ENCODE measurements at places on chromosomes 1 and 21.

DNA sequence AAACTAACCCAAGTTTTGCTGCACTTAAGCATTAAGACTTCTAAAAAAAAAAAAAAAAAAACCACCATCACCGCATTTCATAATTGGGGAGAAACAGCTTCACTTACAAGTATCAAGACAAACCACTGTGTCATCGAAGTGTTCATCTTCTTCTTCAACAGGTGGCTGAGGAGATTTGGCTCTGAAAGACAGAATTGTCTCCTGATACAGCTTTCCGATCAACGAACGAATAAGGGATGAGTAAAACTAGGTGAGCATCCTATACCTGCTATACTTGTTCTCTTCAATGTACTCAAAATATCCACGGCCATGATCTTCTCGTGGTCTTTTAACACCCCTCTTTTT is 2.0 kb downstream of the HNRNPU start:
- peak overlapping the region; percentile 94 for H3K27ac ChIP-seq
- no peak for DNase-seq
- peaks cover 61% of the 10 kb centered on the region for H3K36me3 ChIP-seq
- peak overlapping the region; percentile 96 for H3K4me3 ChIP-seq
- H3K4me1 ChIP-seq, result no peaks in the 10 kb centered on the region

DNA sequence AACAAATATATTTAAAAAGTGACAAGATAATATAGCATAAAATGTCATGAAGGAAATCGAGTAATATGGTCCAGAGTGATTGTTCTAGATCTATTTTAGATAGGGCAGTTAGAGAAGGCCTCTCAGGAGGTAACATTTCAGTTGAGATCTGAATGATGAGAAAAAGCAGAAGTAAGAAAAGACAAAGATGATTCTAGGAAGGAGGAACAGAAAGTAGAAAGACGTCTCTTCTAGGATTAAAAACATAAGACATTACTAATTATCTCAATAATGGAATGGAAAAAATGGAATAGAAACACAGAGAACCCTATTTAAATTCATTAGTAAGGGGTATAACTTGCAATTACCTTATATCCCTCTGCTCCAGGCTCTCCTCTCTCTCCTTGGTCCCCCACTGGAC is 130.0 kb upstream of the ZNHIT6 start:
- no peak overlapping the region for H3K4me3 ChIP-seq
- no peaks in the 10 kb centered on the region for H3K27me3 ChIP-seq
- H3K4me1 ChIP-seq, result no peaks in the 10 kb centered on the region
- no peaks in the 10 kb centered on the region for H3K36me3 ChIP-seq
- no peak overlapping the region for H3K27ac ChIP-seq

GRCh38 chr1:211783266-211783665 is 47.3 kb downstream of the LPGAT1 start:
- no peaks in the 10 kb centered on the region for H3K27me3 ChIP-seq
- no peaks in the 10 kb centered on the region for H3K4me1 ChIP-seq
- H3K36me3 ChIP-seq, result no peaks in the 10 kb centered on the region

GRCh38 chr1:178937695-178938094 is 66.8 kb upstream of the ANGPTL1 start:
- DNase-seq, result no peak
- no peaks in the 10 kb centered on the region for H3K27me3 ChIP-seq
- H3K27ac ChIP-seq, result no peak overlapping the region
- H3K4me1 ChIP-seq, result no peaks in the 10 kb centered on the region
- H3K4me3 ChIP-seq, result no peak overlapping the region

GRCh38 chr1:159881622-159882526 is 18.1 kb downstream of the CFAP45 start:
- no peak overlapping the region for H3K4me3 ChIP-seq
- DNase-seq, result no peak
- no peak overlapping the region for H3K27ac ChIP-seq
- H3K4me1 ChIP-seq, result no peaks in the 10 kb centered on the region
- no peaks in the 10 kb centered on the region for H3K36me3 ChIP-seq

- no peaks in the 10 kb centered on the region for H3K36me3 ChIP-seq
- no peak overlapping the region for H3K27ac ChIP-seq
- no peaks in the 10 kb centered on the region for H3K27me3 ChIP-seq
- no peaks in the 10 kb centered on the region for H3K4me1 ChIP-seq
Observed at GRCh38 chr1:231106347-231106746, 55.5 kb upstream of the TRIM67 start.

- H3K27me3 ChIP-seq, result no peaks in the 10 kb centered on the region
- H3K36me3 ChIP-seq, result peaks cover 21% of the 10 kb centered on the region
Observed at GRCh38 chr1:63804829-63805484, 31.1 kb downstream of the ROR1 start.

DNA sequence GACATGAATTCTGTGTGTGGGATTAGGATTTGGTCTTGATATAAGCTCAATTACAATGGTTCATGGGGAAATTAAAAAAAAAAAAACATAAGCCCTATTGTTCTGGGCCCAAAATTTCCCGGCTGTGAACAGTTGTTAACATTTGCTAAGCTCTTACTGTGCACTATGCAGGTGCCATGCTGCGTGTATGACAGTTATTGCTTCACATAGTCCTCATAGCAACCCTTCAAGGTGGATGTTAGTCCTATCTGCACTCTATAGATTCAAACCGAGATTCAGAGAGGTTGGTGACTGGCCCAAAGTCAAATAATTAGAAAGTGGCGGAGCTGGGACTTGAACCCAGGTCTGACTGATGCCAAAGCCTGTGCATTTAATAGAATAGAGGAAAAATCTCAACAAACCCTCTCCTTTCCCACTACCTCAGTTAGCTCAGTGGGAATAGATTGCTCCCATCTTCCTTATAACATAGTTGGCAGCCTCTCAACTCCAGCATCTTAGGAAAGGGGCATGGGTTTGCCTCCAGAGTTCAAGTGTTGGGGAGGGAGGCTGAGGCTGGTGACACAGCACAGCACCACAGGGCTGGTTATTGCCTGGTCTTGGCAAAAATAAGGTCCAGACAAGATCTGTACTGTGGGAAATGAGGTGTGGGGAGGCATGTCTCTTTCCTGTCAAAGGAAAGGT is 55.0 kb upstream of the GCLM start:
- DNase-seq, result no peak
- H3K4me1 ChIP-seq, result no peaks in the 10 kb centered on the region

DNA sequence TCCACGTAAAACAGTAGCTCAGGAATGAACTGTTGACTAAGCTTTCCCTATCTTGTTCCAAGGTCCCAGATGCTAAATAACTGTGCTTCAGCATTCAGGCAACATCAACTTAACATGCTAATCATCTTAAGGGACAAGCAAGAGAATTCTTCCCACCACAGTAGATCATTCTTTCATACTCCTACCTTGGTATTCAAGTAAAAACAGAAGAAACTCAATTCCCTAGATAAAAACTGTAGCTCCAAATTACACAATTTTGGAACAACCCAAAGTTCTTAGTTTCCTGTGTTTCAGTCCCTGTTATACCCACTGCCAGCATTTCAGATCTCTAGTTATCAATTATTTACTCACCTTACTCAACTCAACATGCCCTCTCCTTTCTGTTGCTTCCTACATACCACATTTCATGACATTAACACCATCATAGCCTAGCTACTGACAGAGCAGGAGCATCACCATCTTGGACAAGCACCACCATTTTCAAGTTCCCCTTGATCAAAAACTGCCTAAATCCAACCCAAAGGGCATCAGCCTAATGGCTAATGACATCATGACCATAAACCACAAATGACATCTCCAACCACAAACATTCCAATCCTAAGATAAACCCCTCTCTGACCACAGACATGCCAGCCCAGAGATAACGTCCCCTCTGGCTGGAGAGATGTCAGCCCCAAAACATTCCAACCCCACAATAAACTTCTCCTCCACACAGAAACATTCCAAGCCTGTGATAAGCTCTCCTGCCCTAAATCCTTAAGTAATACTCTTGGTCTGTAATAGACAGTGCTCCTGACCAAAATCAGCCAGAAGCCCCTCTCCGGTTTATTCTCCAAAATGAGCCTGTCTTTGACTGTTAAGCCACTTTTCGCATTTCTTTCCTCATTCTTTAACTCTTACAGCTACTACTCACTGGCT is 191.2 kb downstream of the RERE start:
- no peak for DNase-seq
- H3K27ac ChIP-seq, result no peak overlapping the region
- H3K27me3 ChIP-seq, result no peaks in the 10 kb centered on the region
- 0 out of 2 replicates have a peak, but pooled peaks cover 4% of the 10 kb centered on the region for H3K36me3 ChIP-seq
- H3K4me1 ChIP-seq, result peaks cover 6% of the 10 kb centered on the region

DNA sequence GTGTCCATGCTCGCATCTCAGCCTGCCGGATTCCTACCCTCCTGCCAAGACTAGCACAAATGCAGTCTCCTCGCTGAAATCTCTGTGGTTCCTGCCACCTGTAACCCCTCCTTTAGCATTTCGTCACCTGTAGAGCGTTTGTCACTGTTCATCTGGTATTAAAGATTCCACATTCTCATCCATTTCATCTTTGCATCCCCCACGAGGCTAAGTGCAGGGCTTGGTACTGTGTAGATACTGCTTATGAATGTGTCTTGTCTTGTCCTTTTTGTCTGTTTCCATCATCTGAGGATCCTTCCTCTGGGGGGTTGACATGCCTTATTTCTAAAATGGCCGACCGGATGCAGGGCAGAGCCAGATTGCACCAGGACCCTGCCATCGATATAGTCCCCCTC is 53.7 kb upstream of the DNAJC6 start:
- DNase-seq, result no peak
- peak overlapping the region; percentile 79 for H3K4me3 ChIP-seq
- no peaks in the 10 kb centered on the region for H3K27me3 ChIP-seq
- H3K4me1 ChIP-seq, result peaks cover 3% of the 10 kb centered on the region

DNA sequence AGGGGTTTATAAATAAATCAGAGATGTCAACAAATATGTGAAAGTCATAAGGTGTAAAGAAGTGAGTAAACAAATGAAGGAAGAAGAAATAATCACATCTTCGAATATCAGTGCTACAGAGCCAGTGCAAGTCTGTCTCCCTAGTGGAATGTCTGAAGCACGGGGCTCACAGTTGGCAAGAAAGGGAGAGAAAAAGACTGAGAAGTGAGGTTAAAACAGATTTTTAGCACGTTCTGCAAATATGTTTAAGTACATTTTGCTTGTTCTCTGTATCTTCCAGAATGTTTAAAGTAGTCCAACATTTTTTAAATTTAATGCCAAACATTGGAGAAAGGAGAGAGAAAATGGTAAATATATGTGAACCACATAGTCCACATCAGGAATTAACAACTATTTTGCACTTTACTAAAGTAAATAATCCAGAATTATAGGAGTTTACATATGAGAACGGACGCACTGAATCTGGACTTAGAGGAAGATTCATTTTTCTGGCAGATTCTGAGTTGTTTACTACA is 682.4 kb downstream of the LTN1 start:
- H3K36me3 ChIP-seq, result peaks cover 6% of the 10 kb centered on the region
- no peaks in the 10 kb centered on the region for H3K4me1 ChIP-seq
- no peak overlapping the region for H3K4me3 ChIP-seq
- no peak overlapping the region for H3K27ac ChIP-seq

DNA sequence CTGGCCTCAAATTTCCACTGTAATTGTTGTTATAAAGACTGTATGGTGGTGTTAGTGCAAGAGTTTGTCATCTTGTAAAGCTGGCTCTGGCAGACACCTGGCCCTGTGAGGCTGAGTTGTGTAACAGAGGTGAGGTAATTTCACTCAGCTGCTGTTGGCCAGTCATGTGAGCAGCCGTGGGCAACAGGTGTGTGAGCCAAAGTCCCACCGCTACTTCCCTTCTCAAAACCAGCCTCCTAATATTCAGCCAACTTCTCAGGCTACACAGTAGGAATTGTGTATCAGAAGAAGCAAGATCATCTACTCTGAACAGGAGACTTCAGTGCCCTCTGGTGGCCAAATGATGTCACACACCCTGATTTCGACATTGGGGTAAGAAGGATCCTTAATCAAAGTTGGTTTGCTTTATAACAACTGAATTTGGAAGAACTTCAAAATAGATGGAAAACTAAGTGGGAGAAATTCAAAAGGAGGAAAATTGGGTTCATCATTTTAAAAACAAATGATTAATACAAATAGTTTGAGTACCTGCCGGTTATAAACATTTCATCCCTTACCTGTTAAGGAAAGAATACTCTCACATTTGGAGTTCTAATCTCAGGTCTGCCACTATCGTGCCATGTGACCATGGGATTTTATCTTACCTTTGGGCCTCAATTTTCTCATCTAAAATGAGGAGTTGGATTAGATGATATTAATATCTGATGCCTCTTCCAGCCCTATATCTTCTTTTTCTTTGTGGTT is 2.6 kb upstream of the CREG1 start:
- peaks cover 3% of the 10 kb centered on the region for H3K4me1 ChIP-seq
- no peak overlapping the region for H3K27ac ChIP-seq
- no peaks in the 10 kb centered on the region for H3K36me3 ChIP-seq
- DNase-seq, result peak; percentile 73

DNA sequence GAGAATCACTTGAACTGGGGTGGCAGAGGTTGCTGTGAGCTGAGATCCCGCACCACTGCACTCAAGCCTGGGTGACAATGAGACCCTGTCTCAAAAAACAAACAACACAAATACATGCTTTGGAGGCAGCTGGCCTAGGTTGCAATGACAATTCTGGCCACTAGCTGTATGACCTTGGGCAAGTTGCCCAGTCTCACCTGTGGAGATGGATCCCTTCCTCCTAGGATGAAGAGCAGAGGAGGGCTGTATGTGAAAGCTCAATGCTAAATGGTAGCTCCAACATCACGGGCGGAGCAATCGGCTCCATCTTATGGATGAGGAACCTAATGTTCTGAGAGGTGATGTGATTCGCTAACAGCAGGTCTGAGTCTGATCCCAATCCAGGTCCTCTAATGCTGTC is 20.6 kb downstream of the ADORA1 start:
- no peak overlapping the region for H3K27ac ChIP-seq
- H3K4me3 ChIP-seq, result no peak overlapping the region
- peaks cover 5% of the 10 kb centered on the region for H3K36me3 ChIP-seq
- H3K27me3 ChIP-seq, result no peaks in the 10 kb centered on the region
- peaks cover 17% of the 10 kb centered on the region for H3K4me1 ChIP-seq
- DNase-seq, result peak; percentile 63

Measured in H9 (cell line).